ENCODE measurements at places on chromosomes 7 and 10.

GRCh38 chr10:24147321-24147720 lies 61.6 kb upstream of the KIAA1217 start:
- DNase-seq, result no peak

DNA sequence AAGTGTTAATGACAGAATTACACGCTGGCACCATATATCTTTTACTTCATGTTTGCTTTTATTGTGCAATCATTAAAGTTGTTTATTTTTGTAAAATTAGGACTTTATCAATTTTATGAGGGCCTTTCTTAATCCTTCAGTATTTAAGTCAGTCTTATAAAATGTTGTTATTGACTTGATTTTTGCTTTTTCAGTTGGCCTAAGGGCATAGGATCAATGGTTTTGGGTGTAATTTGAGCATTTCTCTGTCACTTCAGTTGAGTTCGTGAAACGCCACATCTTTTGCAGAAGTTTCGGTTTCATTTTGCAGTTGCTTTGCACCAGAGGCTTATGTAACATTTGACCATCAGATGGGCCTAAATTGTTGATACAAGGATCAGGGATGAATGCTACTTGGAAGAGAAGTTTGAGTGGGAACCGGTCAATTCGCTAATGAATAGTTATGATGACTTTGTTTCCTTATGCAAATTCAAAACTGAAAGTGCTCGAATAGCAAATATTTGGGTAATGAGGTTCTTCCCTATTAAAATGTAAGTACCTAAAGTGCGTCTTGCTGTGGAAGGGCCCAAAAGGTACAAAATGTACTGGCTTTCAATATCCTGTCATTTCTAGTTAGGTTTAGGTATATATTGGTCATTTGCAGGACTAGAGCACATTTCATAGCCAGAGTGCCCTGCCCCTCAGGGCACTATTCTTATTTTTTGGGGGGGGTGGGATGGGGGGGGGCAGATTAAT lies 340.9 kb downstream of the LRMDA start:
- DNase-seq, result peak; percentile 13

DNA sequence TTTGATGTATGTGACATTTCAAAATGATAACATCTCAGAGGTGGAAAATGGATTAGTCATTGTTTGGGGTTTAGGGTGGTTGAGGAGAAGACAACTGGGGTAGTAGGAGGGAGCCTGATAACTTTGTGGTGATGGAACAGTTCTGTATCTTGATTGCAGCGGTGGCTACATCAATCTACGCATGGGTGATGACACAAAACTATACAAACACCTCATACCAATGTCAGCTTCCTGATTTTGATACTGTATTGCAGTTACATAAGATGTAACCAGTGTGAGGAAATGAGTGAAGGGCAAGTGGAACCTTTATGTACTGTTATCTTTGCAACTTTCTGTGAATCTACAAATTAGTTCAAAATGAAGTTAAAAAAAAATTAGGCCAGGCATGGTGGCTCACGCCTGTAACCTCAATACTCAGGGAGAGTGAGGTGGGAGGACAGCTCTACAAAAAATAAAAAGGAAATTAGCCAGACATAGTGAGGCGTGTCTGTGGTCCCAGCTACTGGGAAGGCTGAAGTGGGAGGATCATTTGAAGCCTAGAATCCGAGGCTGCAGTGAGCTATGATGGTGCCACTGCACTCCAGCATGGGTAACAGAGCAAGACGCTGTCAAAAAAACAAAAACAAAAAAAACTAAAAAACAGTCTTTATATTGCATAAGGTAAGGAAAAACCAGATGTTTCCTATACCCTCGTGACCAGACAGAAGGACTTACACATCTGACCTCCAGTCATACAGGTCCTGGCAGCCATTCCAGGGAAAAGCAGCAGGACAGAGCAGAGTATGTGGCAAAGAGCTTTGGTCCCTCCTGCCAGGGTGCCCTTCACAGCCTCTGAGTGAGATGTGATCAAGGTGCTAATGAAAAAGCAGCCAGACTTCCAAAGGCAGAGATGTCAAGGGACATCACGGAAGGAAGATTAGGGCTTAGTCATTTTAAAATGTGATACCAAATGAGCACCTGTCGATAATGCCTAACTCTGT lies 50.8 kb downstream of the CYTH3 start:
- peak; percentile 81 for DNase-seq

GRCh38 chr10:101031796-101032636 lies 982 bp downstream of the SFXN3 start:
- peak; percentile 72 for DNase-seq

DNA sequence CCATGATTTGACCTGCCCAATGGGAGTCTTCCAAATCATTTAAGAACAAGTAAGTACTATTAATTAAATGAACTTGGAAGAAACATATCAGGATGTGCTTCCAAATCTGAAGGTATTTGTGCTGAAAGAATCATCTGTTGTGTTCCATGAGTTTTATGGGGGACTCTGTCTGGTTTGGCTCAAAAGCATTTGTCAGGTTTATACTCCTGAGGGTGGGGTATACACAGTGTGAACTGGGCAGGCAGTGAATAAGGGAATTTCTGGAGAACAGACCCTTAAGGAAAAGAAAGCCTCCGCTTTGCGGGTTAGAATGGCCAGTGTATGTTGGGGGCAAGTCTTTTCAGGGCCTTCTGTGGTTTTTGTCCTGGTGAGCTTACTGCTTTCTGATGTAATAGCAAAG lies 29.9 kb downstream of the TCF7L2 start:
- no peak for DNase-seq

DNA sequence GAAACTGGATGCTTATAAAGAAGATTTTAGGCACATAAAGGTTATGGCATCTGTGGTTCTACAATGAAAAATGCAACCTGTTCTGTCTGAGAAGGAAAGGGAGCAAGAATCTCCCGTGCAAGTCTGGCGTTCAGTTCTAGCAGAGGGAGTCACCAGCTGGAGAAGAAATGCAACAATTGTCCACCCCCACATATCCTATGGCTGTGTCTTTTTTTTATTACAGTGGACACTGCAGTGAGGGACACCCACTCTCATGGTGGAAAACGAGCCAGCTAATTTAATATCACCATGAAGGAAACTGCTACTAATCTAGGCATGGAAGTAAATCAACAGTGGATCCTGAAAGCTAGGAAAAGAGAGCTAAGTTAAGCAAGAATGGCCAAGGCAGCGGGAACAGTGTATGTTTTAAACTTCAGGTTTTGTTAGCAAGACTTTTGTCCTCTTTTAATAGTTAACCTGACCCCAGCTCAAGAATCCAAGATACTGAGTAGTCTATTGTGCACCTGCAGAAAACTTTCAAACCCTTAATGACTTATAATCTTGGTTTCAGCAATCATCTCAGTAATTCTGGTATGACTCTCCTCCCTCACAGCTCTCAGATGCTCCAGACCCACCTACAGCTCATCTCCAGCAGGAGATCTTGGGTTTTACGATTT lies 149.3 kb downstream of the FGFR2 start:
- DNase-seq, result no peak

GRCh38 chr7:142733271-142733670 lies 16.0 kb upstream of the PRSS1 start:
- DNase-seq, result no peak

DNA sequence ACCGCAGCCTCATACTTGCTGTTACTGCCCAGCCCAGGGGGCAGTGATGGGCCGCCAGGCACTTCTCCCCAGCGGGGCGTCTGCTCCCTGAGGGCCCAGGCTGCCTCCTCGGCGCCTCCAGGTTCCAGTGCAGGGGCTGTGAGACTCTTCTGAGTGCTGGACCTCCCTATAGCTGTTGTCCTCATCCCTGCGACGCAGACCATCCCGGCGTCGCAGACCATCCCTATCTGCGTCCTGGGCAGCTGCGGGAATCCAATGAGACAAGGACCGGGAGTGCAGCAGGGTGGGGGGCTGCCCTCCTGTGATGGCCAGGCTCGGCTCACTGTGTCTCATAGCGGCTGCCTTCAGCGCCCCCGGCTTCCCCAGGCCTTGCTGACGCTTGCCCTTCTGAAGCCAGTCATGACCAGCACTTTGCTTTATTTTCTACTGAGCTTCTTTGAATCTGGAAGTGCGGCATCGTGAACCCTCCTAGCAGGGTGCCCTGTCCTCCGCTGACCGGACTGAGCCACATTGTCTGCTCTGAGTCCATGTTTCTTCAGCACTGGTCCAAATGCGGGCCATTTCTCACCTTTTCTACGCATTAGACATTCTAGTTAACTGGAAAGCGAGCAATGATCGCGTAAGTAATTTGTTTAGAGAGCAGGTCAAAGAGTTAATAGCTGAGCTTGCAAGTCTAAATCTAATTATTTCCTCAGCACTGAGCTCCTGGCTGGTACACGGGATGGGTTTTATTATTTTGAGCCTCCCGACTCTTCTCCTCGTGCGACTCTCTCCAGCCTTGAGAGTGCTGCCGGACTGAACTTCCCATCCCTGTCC lies 339.5 kb downstream of the WDR37 start:
- no peak for DNase-seq

Measured in CD4-positive, alpha-beta T cell treated with Interleukin-4 for 4 hours (primary cell).